ENCODE measurements at places on chromosomes 16 and 17.

- DNase-seq: peak; percentile 3
Measured at GRCh38 chr16:3431779-3432219, 11.5 kb downstream of the ZNF597 start.

GRCh38 chr17:66711401-66711800 is 123.5 kb upstream of the CACNG5 start:
- no peak for DNase-seq

GRCh38 chr17:45883063-45883462 is 11.3 kb upstream of the MAPT start:
- DNase-seq: no peak

GRCh38 chr17:2192367-2193057 is 111.1 kb downstream of the SMG6 start:
- no peak for DNase-seq

DNA sequence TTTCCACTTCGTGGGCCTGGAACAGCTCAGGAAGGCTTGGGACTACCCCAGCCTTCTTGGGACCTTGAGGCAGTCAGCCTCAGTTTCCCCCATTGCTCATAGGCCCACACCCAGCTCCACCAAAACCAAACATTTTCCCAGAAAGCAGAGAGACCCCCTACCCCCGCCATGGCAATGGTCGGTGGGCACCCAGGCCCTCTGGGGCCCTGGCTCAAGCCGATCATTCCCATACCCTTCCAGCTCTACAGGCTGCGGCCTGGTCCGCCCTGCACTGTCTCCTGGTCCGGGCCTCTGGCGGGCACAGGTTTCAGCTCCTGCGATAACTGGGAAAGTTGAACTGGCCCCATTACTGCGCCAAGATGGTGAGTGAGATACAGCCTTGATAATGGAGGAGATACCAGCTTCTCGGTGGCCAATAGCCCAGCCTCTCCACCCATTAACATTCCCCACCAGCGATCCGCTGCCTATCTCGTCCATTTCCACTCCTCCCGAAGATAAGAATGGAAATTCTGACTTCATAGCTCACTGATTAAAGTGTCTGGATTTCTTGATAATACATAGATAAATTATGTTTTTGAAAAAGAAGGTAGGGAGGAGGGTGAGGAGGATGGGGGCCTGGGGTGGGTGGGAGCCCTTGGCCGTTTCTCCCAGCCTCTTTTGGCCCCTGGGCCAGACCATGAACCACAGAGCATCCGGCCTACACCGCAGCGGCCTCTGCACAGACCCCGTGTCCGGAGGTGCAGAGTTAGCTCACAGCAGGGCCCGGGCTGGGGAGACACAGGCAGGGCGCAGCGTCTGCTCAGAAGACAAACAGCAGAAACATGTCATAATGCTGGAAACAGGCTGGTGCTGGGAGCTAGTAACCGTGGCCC is 11.6 kb downstream of the ZFPM1 start:
- no peak for DNase-seq

DNA sequence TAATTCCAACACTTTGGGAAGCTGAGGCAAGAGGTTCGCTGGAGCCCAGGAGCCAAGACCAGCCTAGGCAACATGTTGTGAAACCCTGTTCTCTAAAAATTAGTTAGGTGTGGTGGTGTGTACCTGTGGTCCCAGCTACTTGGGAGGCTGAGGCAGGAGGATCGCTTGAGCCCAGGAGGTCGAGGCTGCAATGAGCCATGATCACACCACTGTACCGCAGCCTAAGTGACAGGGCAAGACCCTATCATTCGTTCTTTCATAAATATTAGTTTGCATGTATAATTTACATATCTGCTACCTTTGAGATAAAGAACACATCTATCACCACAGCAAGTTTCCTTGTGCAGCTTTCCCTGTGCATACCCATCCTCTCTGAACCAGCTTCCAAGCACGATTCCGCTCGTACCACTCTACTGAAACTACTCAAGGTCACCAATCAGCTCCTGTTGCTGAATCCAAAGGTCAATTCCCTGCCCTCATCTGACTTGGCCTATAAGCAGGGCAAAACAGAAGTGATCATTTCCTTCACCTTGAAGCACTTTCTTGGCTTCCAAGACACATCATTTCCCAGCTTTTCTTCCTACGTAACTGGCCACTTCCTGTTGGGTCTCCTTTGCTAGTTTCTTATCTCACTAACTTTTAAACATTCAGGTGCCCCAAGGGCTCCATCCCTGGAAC is 49.1 kb downstream of the GRB2 start:
- no peak for DNase-seq

DNA sequence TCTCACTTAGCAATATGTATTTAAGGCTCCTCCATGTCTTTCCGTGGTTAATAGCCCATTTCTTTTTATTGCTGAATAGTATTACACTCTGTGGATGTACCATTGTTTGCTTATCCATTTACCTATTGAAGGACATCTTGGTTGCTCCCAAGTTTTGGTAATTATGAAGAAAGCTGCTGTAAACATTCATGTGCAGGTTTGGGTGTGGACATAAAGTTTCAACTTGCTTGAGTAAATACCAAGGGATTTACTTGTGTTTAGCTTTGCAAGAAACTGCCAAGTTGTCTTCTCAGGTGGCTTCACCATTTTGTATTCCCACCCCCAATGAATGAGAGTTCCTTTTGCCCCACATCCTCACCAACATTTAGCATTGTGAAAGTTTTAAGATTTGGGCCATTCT is 9.5 kb downstream of the LRRC36 start:
- no peak for DNase-seq

- DNase-seq: no peak
Measured at GRCh38 chr17:80461528-80462160, 14.8 kb downstream of the NPTX1 start.

DNA sequence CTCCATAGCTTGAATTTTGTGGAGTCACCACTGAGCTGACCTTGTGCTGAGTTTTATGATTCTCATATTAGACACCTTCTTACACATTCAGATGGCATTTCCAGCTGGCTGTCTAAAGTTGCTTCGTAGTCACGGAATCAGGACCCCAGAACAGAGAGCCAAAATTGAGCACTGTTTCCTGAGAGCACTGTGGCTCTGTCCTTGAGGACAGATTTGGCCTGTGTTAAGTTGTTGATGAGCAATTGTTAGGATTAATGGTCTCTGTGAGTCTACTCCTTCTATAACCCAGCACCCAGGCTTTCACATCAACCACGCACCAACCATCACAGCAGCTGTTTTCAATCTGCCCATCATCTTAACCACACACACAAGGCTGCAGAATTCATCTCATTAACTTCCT is 277.5 kb upstream of the HSBP1 start:
- DNase-seq: no peak

DNA sequence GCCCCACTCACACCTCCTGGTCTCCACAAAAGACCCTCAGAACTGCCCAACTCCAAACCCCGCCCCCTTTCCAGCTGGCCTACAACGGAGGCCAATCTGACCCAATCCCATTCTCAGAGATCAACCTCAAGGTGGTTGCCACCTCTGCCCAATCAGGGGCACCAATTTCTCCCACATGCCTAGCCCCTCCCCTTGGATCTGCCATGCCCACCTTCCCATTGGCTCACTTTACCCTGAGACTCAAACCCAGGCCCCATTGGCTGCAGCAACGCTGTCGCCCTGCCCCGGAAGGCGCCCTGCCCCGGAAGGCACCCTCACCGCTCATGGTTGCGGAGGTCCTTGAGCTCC is 10.6 kb downstream of the ZNF668 start:
- DNase-seq: no peak

DNA sequence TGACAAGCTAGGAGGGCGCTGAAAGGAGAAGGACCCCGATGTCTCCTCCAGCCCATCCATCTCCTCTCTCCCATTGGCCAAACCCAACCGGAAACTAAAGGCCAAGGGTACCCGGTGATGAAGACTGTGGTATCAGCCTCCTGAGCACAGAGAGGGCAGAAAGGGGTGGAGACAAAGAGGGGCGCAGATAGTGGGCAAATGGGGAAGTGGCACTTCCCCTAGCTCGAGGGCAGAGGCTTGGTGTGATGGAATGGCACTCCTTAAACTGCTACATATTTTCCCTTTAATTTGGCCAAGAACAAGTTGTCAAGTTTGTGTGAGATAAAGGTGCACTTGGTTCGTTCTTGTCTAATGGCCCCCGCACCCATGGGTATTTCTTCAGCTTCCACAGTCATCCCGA is 27.8 kb downstream of the IL4R start:
- DNase-seq: no peak

DNA sequence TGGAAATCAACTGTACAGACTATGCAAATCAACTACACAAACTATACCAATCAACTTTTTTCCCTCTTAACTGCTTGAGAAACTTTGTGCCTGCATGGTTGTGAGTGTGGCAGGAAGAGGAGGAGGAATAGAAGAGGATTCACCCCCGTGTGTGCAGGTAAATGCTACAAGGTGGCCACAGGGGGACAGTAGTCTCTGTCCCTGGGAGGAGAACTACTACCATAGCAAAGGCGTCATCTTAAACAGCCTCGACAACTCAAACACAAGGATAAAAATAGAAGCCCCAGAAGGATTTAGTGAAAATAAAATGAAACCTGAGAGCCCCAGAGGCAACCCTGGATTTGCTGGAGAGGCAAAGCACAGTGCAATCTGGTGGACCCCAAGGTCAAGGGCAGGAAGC is 199.5 kb upstream of the DYNLRB2 start:
- no peak for DNase-seq

GRCh38 chr17:39926588-39927100 is 757 bp downstream of the ORMDL3 start:
- peak; percentile 30 for DNase-seq

- no peak for DNase-seq
Measured at GRCh38 chr16:76197900-76198299, 79.3 kb upstream of the CNTNAP4 start.

DNA sequence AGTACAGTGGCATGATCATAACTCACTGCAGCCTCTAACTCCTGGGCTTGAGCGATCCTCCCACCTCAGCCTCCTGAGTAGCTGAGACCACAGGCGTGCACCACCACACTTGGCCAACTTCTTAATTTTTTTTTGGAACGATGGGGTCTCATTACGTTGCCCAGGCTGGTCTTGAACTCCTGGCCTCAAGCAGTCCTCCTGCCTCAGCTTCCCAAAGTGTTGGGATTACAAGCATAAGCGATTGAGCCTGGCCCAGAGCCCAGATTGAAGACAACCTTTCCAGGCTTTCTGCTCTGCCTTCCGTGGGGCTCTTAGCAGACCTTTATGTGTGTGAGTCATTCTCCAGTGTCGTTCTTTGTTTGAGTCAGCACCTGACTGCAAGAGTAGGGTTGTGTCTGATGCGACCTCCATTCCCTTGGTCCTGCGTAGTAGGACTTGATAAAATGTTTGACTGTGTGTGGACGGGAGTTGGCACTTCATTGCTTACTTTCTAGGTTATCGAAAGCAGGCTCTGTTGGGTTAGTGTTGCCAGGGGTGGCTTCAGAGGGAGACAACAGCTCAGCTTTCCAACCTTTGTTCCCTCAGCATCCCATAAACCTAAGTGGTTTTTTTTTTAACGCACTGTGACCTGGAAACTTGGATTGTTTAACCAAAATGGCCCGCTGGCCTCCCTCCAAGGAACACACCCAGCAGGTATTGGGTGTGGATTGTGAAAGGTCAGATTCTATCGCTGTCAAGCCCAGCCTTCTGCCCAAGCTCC is 26.4 kb downstream of the EEF2K start:
- no peak for DNase-seq

DNA sequence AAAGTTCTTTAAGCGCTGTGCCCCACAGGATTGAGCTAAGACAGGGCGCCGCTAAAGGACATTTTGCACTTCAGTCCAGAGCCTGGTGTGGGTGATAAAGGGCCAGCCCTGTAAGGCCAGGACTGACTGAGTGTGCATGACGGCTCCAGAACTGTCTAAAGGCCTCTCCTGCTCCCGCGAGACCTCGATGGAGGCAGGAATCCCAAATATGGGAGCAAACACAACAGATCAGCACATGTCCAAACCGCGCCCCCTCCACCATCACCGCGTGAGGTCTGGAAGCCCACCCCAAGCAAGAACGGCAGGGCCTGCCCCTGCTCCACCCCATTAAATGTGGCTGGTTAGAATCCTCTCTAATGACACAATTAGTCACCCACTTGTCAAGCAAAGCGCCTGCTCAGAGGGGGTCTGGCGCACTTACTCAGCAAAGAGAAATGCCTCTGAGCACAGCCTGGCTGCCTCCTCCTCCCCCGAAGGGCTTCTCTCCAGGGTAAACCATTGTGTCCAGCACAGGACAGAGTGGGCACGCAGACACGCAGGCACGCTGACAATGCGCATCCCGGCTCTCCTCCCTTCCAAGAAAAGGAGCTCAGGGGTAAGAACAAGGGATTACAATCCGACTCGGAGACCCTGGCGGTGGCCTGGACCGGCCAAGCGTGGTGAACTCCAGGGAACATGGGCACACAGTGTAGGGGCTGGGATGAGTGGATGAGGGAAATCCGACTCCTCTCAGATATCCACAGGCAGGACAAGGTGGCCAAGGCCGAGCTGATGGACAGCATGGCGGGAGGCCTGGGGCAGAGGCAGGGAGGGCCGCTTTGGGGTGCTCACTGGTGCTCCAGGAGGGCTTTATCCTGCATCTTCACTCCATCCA is 1.5 kb downstream of the MXRA7 start:
- DNase-seq: no peak

GRCh38 chr17:43456661-43457361 is 27.0 kb upstream of the DHX8 start:
- no peak for DNase-seq

GRCh38 chr16:11880007-11880406 is 28.7 kb upstream of the RSL1D1 start:
- DNase-seq: no peak

DNA sequence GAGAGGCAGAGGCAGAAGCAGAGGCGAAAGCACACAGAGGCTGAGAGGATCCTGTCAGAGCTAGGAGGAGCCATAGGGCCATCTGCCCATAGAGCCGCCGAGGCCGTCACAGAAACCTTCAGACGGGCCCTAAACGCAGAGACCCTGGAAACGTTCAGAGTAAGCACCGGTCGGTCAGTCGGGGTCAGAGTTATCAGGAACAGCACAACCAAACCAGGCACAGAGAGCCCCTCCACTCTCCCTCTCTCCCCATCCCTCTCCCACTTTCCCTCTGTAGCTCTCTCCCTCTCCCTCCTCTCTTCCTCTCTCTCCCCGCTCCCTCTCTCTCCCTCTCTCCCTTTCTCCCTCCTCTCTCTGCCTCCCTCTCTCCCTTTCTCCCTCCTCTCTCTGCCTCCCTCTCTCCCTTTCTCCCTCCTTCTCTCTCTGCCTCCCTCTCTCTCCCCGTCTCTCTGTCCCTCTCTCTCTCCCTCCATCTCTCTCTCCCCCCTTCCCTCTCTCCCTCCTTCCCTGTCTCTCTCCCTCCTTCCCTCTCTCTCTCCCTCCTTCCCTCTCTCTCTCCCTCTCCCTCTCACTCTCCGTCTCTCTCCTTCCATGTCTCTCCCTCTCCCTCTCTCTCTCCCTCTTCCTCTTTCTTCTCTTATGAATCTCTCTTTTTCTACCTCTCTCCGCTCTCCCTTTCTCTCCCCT is 138.9 kb downstream of the C16orf95 start:
- no peak for DNase-seq
